Stimulated activated CD8-positive, alpha-beta memory T cell treated with anti-CD3 and anti-CD28 coated beads, Interleukin-4, amount 100 ng/mL, for 1 hour (primary cell): ENCODE measurements at places on chromosomes 7 and 10.

GRCh38 chr7:50112250-50112649, 19.2 kb upstream of the ZPBP start:
- no peak for DNase-seq

- DNase-seq: no peak
Measured at GRCh38 chr10:79947083-79947415, 1.9 kb downstream of the SFTPD start.

GRCh38 chr10:34830217-34830822, 15.2 kb upstream of the PARD3 start:
- DNase-seq: no peak

- no peak for DNase-seq
Measured at GRCh38 chr10:7667262-7668141, 736 bp upstream of the ITIH5 start.

DNA sequence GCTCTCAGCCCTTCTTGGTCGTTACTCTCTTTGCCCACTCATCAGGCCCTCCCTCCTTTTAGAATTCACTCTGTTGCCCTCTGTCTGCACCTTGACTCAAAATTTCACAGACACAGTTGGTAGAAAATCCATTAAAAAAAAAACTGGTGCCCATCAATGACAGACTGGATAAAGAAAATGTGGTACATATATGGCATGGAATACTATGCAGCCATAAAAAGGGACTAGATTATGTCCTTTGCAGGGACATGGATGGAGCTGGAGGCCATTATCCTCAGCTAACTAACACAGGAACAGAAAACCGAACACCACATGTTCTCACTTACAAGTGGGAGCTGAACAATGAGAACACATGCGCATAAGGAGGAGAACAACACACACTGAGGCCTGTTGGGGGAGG, 115.7 kb downstream of the PARP12 start:
- no peak for DNase-seq

DNA sequence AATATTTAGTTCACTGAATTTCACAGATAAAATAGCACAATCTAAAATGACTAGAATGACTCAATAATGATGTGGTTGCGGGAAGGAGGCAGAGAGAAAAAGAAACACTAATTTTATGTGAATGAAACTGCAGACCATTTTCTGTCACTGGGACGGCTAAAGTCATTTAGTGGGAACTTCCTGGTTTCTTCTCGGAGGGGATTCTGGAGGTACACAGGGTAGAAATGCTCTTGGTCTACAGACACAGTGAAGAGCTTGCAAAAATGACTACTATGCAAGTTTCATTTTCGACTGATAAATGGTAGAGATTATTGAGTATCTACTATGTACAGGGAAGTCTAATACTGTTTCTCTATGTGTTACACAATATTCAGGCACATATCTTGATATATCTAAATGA, 63.5 kb upstream of the LRRN3 start:
- no peak for DNase-seq

GRCh38 chr7:36045830-36046341, 107.2 kb upstream of the EEPD1 start:
- DNase-seq: no peak
